Calu3 (cell line): ENCODE measurements at places on chromosomes 3 and 15. TPM values are rescaled to one million over a fixed set of nuclear protein-coding genes. Genes with fewer than 3 reads are reported as not detected.

PATL2 gene
- total RNA-seq: 1.7 and 3.8 TPM in 2 replicates

- DNase-seq: peak; percentile 35
Measured at GRCh38 chr3:101195951-101196713, 124.2 kb downstream of the IMPG2 start.

DNA sequence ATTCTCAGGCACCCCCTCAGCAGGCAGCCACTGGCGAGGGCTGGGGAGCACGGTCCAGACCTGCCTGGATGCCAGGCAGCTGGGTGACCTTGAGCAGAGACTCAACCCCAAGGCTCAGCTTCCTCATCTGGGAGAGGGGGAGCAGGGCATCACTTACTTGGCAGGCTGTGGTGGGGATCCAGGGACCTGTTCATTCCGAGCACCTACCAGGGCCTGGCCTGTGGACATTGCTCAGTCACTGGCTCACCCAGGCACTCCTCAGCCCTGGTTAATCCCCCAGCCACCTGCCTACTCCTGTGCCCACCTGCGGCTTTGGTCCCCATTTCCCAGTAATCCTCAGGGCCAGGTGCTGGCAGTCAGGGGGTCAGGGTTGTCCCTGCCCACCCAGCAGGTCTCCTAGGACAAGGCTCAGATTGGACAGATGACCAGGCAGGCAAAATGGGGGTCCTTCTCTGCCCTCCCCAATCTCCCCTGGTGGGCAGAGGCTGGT, 9.3 kb upstream of the RPL29 start:
- no peak for DNase-seq

- no peak for DNase-seq
Measured at GRCh38 chr3:39419742-39420315, 13.3 kb downstream of the RPSA start.

DNA sequence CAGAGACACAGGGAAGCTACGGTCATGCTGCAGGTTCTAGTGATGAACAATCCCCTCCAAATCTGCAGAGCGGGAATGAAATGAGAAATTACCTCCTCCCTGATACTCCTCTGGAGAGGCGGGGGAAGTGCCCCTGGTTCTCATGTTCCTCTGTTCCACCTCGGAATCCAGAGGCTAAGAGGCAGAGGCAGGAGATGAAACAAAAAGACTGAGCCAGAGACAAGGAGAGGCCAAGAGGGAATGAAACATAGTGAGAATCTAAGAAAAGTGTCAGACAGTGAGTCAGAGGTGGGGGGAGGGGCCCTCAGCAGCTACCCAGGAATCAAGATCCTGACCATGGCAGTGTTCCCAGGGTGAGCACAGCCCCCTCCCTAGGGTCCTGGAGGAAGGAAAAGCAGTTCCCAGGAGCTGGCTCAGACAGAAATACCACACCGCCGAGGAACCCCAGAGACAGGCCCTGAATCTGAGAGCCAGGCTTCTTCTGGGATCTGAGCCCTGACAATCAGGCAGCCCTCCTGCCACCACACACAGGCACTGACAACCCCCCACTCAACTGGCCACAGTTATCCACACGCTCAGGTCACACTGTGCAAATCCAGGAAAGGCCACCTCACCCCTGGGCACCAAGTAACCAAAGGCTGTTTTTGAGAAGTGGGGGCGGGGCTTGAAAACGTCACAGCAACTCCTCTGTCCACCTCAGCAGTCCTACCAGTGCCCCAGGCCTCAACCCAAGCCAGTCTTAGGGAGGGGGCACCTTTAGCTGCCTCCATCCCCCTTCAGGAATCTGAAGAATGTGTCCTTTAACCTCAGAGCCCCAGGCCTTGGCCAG, 2.4 kb downstream of the CSRNP1 start:
- peak; percentile 86 for DNase-seq

DNA sequence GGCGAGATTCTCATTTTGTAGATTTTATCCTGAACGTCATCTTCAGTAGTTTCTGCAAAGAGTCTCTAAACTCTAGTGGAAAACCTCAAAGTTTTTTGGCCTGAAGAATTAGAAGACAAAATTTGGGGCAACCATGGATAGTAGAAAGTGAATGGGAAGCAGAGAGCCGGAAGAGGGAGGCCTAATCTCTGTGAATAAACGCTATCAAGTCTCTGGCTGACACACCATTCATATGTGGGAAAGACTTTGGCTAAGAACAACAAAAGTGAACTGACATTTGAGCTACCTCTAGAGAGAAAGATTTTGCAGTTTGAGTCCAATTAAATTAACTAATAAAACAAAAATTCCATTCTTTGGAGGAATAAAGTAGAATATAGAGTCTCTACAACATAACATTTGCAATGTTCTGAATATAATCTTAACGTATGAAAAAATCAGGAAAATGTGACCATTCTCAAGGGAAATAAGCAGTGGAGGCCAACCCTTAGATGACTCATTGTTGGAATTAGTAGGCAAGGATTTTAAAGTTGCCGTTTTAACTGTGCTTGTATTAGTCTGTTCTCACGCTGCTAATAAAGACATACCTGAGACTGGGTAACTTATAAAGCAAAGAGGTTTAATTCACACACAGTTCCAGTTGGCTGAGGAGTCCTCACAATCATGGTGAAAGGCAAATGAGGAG, 184.6 kb downstream of the C3orf38 start:
- no peak for DNase-seq

DNA sequence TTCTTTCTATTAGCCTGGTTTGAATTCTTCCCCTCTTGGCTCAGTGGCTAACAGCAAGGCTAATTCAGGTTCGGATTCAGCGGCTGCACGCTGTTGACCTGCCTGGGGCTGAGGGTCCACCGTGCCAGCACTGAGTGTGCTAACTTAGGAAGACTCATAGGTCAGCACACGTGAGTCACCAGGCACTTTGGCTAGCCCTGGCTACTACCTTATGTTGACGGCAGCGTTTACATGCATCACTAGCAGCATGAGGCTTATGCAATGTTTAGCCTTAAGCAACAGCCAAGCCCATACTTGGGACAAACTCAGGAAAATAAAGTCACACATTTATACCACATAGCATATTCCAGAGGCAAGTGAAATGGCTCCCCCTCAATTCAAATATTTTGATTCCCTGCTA, 137.7 kb downstream of the RAB11A start:
- peak; percentile 46 for DNase-seq
